ENCODE measurements at places on chromosomes 5 and 9. TPM values are rescaled to one million over a fixed set of nuclear protein-coding genes. Genes with fewer than 3 reads are reported as not detected.

The FYB1 gene
- 0.46 TPM for total RNA-seq

The KIF4B gene
- total RNA-seq: 0.10 TPM

The TMEM252 gene
- not detected for total RNA-seq

- H3K27me3 ChIP-seq: no peaks in the 10 kb centered on the region
- no peak overlapping the region for H3K4me3 ChIP-seq
- H3K27ac ChIP-seq: no peak overlapping the region
- H3K36me3 ChIP-seq: no peaks in the 10 kb centered on the region
- no peaks in the 10 kb centered on the region for H3K4me1 ChIP-seq
Observed at GRCh38 chr9:93826905-93827544, 128.1 kb downstream of the BARX1 start.

GRCh38 chr9:18447131-18447530, 26.8 kb upstream of the ADAMTSL1 start:
- no peak overlapping the region for H3K4me3 ChIP-seq
- H3K36me3 ChIP-seq: no peaks in the 10 kb centered on the region
- H3K4me1 ChIP-seq: no peaks in the 10 kb centered on the region
- no peak for DNase-seq
- H3K27ac ChIP-seq: no peak overlapping the region

GRCh38 chr9:19431361-19432171, 22.8 kb downstream of the ACER2 start:
- H3K4me1 ChIP-seq: no peaks in the 10 kb centered on the region
- H3K27ac ChIP-seq: no peak overlapping the region
- no peak overlapping the region for H3K4me3 ChIP-seq
- no peaks in the 10 kb centered on the region for H3K36me3 ChIP-seq

GRCh38 chr9:89751079-89751825, 146.4 kb downstream of the GADD45G start:
- no peaks in the 10 kb centered on the region for H3K4me1 ChIP-seq
- DNase-seq: no peak
- H3K27ac ChIP-seq: no peak overlapping the region
- no peaks in the 10 kb centered on the region for H3K36me3 ChIP-seq

- H3K36me3 ChIP-seq: no peaks in the 10 kb centered on the region
- H3K4me1 ChIP-seq: no peaks in the 10 kb centered on the region
- no peak overlapping the region for H3K4me3 ChIP-seq
- no peak for DNase-seq
Observed at GRCh38 chr5:136655468-136655867, 290.1 kb upstream of the TRPC7 start.

- no peak overlapping the region for H3K27ac ChIP-seq
- H3K36me3 ChIP-seq: peaks cover 10% of the 10 kb centered on the region
- peaks cover 3% of the 10 kb centered on the region for H3K4me1 ChIP-seq
Observed at GRCh38 chr5:136063778-136064465, 35.1 kb downstream of the TGFBI start.

GRCh38 chr9:131386281-131386680, 7.6 kb upstream of the PRRC2B start:
- DNase-seq: no peak
- no peaks in the 10 kb centered on the region for H3K27me3 ChIP-seq
- H3K4me3 ChIP-seq: no peak overlapping the region
- no peaks in the 10 kb centered on the region for H3K36me3 ChIP-seq

GRCh38 chr9:38008168-38009034, 60.6 kb downstream of the SHB start:
- peaks cover 45% of the 10 kb centered on the region for H3K4me1 ChIP-seq
- H3K36me3 ChIP-seq: no peaks in the 10 kb centered on the region
- H3K4me3 ChIP-seq: no peak overlapping the region
- H3K27me3 ChIP-seq: no peaks in the 10 kb centered on the region
- DNase-seq: peak; percentile 78

- no peaks in the 10 kb centered on the region for H3K36me3 ChIP-seq
- H3K27me3 ChIP-seq: no peaks in the 10 kb centered on the region
- H3K27ac ChIP-seq: no peak overlapping the region
- no peak overlapping the region for H3K4me3 ChIP-seq
- H3K4me1 ChIP-seq: no peaks in the 10 kb centered on the region
Observed at GRCh38 chr5:930866-931265, 38.2 kb downstream of the TRIP13 start.

GRCh38 chr9:75939536-75940111, 49.2 kb downstream of the PCSK5 start:
- no peaks in the 10 kb centered on the region for H3K27me3 ChIP-seq
- no peak overlapping the region for H3K4me3 ChIP-seq
- no peak overlapping the region for H3K27ac ChIP-seq

DNA sequence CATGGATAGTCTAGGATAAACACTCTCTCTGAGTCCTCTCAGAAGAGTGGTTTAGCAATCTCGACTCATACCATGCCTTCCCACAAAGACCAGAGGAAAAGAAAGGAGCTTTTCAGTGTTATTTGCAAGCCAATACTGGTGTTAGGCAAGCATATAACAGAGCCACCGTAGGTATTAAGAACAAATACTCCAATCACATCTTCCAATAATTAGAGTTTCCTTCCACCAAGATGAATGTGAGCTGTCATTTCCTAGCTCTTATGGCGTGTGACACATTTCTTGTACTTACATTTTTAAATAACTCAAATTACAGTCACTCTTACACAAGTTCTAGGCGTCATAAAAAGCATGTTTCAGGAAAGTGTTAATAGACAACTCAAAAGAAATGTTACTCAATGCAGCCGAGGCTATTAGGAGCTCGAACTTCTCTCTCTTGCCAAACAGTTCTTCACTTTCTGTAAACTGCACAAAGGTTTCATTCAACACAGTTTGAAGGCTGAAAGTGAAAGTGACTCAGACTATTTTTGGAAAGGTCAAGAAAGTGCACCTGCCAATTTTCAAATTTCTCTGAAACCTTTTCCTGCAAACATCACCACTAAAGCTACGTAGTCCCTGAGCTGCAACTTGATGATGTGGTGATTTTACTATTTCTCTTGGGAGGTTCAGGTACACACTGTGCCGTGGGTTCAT, 153.8 kb downstream of the AUH start:
- H3K4me3 ChIP-seq: no peak overlapping the region
- no peak for DNase-seq
- H3K27ac ChIP-seq: no peak overlapping the region
- H3K4me1 ChIP-seq: no peaks in the 10 kb centered on the region
- no peaks in the 10 kb centered on the region for H3K27me3 ChIP-seq
- H3K36me3 ChIP-seq: no peaks in the 10 kb centered on the region

DNA sequence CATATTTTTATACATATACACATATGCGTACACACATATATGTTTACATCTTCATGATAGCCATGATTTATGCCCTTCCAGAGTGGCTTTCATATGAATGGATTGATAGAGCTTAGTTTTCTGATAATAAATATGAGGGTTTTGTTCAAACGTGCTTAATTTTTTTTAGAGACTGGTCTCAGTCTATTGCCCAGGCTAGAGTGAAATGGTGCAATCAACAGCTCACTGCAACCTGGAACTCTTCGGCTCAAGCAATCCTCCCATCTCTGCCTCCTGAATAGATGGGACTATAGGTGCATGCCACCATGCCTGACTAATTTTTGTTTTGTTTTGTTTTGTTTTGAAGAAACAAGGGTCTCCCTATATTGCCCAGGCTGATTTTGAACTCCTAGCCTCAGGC, 48.6 kb upstream of the ZSWIM6 start:
- no peak overlapping the region for H3K4me3 ChIP-seq
- DNase-seq: no peak
- H3K27me3 ChIP-seq: no peaks in the 10 kb centered on the region
- H3K4me1 ChIP-seq: no peaks in the 10 kb centered on the region

All from Panc1 (cell line).